ENCODE measurements at places on chromosomes 2 and 18.

- DNase-seq = no peak
These were observed 184.4 kb downstream of the LTBP1 start for GRCh38 chr2:33131111-33131510.

DNA sequence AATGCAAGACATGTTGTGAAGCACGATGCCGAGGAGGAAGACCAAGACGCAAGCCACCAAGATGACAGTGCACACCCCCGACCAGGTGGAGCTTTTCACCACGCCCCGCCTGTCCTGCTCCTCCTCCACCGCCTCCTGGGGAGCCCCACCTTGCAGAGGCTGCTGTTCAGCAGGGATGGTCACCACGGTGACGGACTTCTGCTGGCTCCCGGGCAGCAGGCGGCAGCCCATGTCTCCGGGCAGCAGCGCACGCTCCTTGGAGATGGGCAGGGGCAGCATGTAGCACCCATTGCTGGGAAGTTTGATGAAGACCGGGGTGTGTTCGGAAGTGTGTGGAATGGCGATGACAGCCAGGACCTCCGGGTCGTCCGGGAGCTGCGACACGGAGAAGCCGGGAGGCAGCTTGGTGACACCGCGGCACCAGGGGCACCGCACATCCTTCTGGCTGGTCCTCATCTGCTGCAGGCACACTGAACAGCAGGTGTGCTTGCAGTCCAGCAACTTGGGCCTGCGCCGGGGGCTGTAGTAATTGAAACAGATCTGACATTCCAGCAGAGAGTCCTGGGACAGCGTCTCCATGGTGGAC is 76.8 kb downstream of the RNF152 start:
- DNase-seq = no peak

- DNase-seq = no peak
These were observed 6.1 kb upstream of the LBH start for GRCh38 chr2:30225131-30225762.

DNA sequence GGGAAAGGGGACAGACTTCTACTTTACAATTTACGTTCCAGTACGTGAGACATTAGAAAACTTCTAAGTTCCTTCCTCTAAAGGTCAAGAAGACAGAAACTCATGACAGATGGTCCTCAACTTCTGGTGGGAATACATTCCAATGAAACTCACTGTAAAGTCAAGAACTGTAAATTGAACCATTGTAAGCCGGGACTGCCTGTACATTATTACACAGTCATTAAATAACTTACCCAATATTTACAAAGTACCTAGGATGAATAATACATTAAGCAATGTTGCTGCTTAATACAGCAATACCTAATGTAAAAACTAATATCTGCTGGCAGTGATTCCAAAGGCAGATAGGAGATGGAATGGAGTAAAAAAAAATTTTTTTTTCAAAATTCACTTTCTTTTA is 51.9 kb downstream of the CDH2 start:
- DNase-seq = no peak

GRCh38 chr2:219289537-219290361 is 10.6 kb downstream of the DNAJB2 start:
- DNase-seq = peak; percentile 68

All from posterior cingulate gyrus (tissue), 11 donors.